ENCODE measurements at places on chromosomes 6 and 20.

GRCh38 chr20:10079964-10080363, 45.2 kb downstream of the ANKEF1 start:
- DNase-seq = no peak

DNA sequence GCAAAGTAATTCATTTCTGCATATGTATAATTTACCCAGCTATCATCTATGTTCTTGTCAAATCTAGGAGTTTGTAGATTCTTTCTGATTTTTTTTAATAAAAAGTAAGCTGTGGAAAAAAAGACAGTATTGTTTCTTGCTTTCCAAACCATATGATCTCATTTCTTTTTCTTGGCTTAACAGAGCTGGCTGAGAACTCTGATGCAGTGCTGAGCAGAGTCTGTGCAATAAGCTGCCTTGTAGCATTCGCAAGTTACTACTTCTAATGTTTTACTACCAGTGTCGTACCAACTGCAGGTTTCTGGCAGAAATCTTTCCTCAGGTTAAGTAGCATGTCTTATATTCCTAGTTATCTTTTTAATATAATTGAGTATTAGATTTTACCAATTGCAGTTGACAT, 15.6 kb downstream of the RRBP1 start:
- no peak for DNase-seq

DNA sequence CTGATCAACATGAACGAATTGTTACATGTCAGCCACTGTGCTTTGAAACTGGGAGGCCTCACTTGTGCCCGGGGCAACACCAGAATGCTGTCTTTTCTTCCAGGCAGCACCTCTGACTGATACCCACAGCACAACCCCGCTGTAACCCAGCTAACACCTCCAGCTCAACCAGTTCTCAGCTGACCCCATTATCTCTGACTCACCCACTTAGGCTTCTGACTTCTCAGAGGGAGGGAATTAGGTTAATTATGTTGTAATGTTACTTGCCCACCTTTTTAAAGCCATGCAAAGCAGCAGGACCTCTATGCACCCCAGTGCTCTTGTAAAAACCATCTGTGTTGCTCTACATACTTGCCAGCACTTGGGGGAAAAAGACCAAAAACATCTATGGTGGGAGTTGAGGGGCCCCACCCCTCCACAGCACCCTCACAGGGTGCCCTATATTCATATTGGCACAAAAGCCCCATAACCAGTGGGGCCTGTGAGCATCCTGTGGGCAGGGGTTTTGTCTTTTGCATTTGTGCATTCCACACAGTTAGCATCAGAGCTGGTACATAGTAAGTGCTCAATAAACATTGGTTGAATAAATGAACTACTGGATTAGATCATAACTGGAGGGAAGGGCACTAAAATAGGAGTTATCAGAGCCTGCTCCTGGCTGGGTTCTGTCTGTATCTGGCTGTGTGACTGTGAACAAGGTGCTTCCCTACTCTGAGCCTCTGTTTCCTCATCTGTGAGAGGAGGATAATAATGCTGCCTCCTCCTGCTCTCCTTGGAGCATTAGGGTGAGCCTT, 22.3 kb downstream of the BNIP5 start:
- no peak for DNase-seq

DNA sequence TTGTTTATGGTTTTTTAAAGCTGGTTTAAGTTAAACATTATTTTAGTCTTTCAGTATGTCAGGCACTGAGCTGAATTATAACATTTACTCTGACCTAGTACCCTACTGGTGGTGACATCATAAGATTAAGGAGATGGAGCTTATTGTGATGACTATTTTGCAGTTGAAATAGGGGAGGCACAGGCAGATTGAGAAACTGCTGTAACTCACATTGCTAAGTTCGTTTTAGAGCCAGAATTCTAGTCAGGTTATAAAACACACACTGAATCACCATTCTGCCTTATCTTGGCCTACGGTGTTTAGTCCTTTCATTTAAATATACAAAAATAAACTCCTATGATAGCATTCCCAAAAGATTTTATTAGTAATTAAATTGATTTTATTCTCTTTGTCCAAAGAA, 584.1 kb downstream of the TFAP2A start:
- DNase-seq = no peak

DNA sequence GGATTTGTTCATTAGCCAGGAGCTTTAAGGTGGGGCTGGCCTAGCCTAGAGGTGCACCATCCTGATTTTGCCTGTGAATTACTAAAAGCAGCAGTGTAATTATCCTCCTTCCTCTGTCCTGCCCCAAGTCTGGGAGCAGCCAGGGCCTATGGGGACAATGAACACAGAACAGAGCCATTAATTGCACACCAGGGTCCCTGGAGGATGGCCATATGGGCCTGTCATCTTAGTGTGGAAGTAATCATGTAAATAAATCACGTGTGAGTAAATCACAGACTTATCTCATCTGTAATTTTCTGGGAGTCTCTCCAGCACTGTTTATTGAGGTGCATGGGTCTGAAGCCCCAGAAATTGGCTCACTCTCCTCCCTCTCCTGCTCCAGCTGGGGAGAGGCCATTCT, 176.3 kb downstream of the LRFN2 start:
- DNase-seq = no peak

DNA sequence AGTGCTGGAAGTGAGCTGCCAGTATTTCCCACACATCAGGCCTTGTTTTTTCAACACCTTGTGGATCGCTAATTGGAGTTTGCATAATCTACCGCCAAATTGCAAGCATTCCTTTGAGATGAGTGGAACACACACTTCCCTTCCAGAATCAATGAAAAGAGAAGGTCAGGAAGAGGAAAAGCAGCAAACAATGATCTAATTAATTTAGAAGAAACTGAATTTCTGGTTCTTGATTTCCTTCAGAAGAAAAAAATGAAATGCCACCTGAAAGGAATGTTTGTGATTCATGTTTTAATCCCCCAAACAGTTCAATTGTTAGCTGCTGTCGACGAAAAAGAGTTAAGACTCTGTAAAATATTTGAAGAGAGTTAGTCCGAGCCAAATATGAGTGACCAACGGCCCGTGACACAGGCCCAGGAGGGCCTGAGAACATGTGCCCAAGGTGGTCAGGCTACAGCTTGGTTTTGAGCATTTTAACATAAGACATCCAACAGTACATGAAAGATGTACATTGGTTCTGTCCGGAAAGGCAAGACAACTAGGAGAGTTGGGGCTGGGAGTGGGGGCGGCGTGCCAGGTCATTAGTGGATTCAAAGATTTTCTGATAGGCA, 182.3 kb downstream of the MTFR2 start:
- no peak for DNase-seq

GRCh38 chr20:37323985-37324384, 22.0 kb upstream of the SRC start:
- DNase-seq = no peak

GRCh38 chr6:37600312-37600916, 97.3 kb downstream of the MDGA1 start:
- DNase-seq = no peak

- no peak for DNase-seq
These were observed 411.8 kb downstream of the CDKAL1 start for GRCh38 chr6:20946022-20946421.

DNA sequence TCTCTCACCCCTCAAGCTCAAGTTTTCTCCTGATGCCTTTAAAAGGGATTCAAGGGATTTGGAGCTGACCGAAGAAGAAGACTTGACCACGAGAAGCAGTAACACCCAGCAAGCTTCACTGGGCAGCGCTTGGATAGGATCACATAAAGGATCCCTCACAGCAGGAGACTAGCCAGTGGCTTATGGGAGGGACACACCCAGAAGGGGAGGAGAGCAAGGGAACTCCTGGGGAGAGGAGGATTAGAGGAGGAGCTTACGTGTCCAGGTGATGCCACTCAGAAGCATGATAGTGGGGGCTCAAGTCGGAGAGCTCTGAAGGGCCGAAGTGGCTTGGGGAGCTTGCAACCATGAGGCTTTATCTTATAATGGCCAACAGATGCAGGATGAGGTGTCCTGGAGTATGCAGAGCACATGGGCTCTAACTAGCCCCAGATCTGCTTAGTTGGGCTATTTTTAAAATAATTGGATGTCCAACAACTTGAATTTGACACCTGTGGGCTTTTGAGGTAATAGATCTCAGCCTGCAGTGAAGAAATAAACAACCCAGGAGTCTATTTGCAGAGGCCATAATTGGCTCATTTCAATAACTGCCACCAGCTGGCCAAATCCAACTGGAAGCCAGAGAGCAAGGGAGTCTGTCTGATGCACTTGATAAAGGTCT, 137.9 kb upstream of the EXOC2 start:
- DNase-seq = no peak

GRCh38 chr20:46523108-46523507, 9.7 kb upstream of the ZNF334 start:
- DNase-seq = no peak

DNA sequence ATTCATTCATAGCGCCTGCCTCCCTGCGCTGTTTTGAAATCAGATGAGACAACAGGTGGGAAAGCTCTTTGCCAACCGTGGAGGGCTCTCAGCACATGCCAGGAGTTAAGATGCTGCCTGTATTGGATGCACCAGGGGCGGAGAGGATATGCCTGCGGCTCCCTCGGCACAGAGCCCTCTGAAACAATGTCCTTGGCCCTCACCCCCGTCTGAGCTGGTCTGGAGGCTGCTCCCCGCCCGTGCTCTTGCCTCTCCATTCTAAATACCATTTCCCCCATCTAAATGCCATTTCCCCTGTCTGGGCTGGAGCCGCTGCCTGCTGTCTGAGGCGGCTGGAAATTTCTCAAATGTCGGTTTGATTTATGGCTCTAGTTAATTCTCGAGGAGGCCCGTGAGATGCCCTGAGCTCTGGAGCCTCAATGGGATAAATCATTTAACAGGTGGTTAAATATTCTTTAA, 50.8 kb upstream of the MLN start:
- DNase-seq = no peak

DNA sequence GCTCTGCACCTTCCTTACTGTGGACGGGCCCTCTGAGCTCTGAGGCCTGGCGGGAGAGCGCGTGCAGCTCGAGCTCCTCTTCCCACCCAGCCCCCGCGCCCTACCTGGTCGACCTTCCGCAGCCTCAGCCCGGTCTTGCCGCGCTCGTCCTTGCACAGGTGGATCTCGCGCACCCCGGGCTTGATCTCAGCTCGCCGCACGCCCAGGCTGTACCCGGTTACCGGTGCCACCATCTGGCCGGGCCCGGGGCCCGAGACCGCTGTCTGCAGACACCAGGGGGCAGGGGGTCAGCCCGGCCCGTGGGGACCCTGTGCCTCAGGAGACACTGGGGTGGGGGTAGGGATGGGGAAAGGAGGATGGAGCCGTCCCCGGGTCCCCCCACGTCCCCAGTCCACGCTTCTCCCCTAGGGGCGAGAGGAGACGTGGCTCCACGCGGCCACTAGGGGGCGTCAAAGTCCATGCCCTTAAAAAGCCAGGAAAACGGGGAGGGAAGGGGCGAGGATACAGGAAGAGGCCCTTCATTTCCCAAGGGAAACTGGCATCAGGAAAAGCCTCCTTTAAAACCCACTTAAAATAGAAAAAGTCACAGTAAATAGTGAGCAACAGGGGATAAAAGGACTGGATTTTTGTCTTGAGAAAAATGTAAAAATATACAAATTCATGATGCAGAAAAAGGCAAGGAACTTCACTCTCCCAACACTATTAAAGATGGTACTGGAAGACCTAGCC, 15.5 kb downstream of the SDCBP2 start:
- DNase-seq = peak; percentile 64

- DNase-seq = no peak
These were observed 83.3 kb downstream of the SYCP2 start for GRCh38 chr20:59850018-59850641.

DNA sequence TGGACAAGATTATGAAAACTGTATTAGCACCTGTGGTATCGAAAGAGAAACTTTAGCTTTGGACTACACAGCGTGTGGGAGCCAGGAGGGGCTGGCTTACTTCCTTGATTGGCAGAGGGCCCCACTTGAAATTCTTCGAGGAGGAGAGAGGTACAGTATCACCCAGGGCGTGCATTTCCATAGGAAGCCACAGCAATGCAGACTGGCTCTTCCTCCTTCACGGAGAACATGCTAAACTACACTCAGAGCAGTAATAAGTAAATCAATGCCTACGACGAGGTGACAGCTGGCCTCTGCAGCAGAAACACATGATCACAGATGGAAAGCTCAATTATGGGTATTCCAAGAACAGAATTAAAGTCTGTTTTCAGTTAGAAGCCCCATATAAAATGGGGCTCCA, 44.2 kb downstream of the MYLK4 start:
- no peak for DNase-seq
